ENCODE measurements at places on chromosomes 2 and 18. TPM values are rescaled to one million over a fixed set of nuclear protein-coding genes. Genes with fewer than 3 reads are reported as not detected.

DNA sequence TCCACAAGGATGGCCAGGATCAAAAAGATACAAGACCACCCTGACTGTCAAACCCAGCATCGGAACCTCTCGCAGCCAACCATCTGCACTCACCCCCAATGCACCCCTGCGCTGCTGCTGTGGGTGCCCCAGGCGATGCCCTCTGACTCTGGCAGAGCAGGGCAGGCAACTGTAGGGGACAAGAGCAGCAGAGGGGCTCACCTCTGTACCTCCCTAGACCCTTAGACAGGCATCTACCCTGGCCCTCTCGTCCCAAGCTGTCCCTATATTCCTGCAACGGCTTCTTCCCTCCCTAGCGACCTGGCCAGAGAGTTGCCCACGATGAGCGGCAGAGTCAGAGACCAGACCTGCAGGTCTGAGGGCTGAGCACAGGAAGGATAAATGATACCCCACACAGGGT lies 128.2 kb downstream of the HDAC4 start:
- DNase-seq, result no peak

GRCh38 chr18:47727409-47727808 lies 203.1 kb downstream of the SMAD2 start:
- DNase-seq, result no peak

- DNase-seq, result no peak
Measured at GRCh38 chr18:35193316-35193715, 47.5 kb upstream of the ZNF397 start.

- DNase-seq, result no peak
Measured at GRCh38 chr2:109435066-109435690, 178.6 kb downstream of the SEPTIN10 start.

GRCh38 chr2:199806179-199806578 lies 44.8 kb downstream of the FTCDNL1 start:
- DNase-seq, result no peak

DNA sequence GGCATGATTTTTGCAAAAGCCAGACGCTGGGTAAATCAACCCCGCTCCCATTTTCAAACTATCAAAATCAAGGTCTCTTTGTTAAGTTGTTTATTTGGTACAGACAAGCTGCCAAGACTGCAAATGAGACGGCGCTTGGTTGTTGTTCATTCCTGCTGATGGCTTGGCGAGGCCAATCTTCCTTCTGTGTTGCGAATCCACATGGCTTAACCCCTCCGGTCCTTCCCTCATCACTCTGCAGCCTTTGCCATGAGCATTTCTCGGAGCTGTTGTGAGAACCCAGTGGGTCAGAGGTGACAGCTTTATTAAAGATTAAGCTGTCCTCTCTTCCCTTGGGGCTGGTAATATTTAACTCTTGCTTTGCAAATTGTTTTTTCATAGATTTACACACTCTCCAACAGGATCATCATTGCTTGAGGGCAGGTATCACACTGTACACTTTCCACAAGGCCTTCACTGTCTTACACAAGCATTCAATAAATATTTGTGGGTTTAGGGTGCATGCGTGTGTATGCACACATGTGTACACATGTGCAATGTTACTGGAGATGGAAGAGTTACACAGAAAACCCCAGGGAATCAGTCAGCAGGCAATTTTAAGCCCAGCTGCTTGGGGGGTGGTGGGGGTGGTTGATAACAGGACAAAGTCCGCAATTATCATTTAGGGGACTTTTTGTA lies 27.8 kb upstream of the KCNF1 start:
- DNase-seq, result no peak

RNU2-63P gene
- 66.2 TPM for total RNA-seq

TCF7L1 gene
- 3.5 TPM for total RNA-seq

ABCB11 gene
- 0.74 TPM for total RNA-seq

Data from pulmonary artery endothelial cell (primary cell).